A673 (cell line): ENCODE measurements at places on chromosomes 3 and 15.

GRCh38 chr3:122301063-122301462 is 24.0 kb upstream of the CSTA start:
- DNase-seq, result no peak

GRCh38 chr3:107315141-107315540 is 62.1 kb upstream of the CCDC54 start:
- no peak for DNase-seq

DNA sequence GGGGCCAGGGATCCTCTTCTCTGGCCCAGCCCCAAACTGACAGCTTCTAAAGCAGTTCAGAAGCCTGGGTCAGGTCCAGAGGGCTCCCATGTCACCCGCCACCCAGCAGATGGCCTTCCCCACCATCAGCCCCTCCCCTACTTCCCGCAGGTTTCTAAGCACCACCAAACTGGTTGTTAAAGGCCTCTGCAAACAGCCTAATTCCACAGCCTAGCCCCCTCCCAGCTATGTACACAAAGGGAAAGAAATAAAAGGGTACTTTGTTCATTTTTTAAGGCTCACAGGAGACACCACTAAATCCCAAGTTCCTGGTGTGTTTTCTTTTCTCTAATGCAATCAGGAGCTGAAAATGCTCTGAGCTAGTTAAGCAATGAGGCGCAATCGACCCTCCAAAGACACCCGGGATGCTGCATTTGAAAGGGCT is 30.6 kb downstream of the PLCH1 start:
- DNase-seq, result no peak

GRCh38 chr15:80850941-80851451 is 71.8 kb downstream of the CEMIP start:
- DNase-seq, result no peak

- peak; percentile 27 for DNase-seq
Observed at GRCh38 chr3:14329116-14329830, 73.1 kb upstream of the SLC6A6 start.

GRCh38 chr15:67190326-67190725 is 64.1 kb downstream of the AAGAB start:
- no peak for DNase-seq

GRCh38 chr3:142211034-142211433 is 14.4 kb downstream of the GK5 start:
- DNase-seq, result peak; percentile 45

DNA sequence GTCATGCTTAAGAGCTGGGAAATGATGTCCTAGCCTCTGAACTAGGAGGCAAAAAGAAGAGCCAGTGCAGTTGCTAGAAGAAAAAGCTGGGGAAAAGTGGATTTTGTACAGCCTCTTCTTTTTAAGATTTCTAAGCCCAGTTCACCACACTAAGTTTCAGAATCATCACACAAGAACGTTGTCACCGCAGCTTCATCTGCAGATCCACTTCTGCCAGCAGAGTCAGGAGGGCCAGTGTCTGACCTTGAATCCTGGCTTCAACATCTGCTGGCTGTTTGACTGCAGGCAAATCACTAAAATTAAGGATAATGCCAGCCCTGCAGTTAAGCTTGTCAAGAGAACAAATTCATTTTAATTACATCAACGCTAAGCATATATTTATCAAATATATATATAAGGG is 36.2 kb downstream of the HDC start:
- DNase-seq, result no peak
